H1 (cell line): ENCODE measurements at places on chromosomes 13 and 19. TPM values are rescaled to one million over a fixed set of nuclear protein-coding genes. Genes with fewer than 3 reads are reported as not detected.

DNA sequence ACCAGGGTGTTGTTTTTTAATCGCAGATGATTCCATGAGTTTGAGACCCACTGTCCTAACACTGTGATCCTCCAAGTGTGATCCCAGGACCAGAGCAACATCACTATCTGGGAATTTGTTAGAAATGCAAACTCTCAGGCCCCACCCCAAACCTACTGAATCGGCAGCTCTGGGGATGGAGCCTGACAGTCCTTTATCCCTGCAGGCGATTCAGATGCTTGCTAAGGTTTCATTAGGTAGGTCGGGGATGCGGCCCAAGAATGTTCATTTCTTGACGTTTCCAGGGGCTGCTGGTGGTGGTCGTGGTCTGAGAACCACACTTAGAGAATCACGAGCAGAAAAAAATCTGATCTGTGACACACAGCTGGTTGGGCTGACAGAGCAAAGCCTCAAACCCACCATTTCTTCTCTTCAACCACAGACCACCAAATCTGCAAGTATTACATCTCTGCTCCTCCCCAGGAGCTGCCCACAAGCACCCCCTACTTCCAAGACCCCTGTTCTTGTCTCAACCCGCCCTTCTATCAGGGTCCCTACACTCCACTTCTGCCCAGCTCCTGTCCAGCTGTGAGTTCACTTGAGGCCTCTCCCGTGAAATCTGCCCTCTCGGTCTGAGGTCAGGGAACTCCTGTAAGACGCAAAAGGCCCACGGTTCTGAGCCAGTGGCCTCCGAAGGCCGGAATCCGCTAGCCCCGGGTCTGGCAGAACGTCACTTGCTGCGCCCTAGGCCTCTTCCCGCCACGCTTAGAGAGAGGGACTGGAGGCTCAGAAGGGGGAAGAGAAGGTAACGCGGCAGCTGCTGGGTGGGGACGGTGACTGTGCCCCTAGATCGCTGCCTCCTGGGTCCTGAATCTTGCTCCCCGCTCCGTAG lies 1.1 kb upstream of the FARP1 start:
- DNase-seq = no peak

DNA sequence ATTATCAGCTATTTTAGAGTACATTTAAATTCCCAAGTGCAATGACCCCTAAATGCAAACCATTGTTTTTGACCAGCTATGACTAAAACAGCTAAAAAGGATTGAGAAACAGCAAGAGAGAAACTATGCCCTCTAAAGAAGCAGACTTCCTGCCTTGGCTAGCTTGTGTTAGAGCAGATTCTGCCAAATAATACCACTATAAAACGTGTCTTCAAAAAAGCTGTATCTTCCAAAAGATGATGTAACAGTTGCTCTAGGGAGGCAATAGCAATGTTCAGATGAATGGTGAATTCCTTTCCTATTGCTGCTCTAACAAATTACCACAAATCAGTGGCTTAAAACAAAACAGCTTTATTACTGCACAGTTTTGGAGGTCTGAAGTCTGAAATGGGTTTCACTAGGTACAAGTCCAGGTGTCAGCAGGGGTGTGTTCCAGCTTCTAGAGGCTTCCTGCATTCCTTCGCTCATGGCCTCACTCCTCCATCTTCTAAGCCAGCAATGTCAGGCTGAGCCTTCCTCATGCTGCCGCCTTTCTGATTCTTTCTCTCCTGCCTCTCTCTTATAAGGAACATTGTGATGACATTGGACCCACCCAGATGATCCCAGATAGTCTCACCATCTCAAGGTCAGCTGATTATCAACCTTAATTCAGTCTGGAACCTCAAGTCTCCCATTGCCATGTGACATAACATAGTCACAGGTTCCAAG lies 84.5 kb downstream of the LRRC63 start:
- DNase-seq = no peak

GRCh38 chr13:27270594-27271520 lies at the start of gene RASL11A:
RASL11A (plus strand) TSS chr13:27270830; CDS start chr13:27270945, 115 bp downstream.
- peak; percentile 74 for DNase-seq

GRCh38 chr13:75341028-75341427 lies 140.9 kb downstream of the TBC1D4 start:
- no peak for DNase-seq

Gene SLC1A6
- 13.6 and 14.0 TPM in 2 replicates for total RNA-seq

DNA sequence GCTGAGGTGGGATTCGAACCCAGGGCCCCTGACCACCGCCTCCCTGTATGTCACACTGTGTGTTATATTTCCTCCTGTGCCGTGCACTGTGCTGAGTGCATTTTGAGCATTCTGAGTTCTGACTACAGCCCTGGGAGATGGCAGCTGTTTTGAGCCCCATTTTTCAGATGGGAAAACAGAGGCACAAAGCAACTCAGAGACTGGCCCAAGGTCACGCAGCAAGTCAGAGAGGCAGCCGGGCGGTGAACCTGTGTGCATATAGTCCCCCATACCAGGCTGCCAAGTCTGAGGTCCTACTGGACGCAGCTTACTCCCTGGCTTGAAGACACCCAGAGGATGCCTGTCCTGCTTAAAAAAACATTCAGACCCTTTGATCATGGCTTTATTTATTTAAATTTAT lies 17.7 kb downstream of the MYH14 start:
- DNase-seq = no peak

GRCh38 chr19:5652261-5652660 lies 28.1 kb downstream of the MICOS13 start:
- DNase-seq = no peak

DNA sequence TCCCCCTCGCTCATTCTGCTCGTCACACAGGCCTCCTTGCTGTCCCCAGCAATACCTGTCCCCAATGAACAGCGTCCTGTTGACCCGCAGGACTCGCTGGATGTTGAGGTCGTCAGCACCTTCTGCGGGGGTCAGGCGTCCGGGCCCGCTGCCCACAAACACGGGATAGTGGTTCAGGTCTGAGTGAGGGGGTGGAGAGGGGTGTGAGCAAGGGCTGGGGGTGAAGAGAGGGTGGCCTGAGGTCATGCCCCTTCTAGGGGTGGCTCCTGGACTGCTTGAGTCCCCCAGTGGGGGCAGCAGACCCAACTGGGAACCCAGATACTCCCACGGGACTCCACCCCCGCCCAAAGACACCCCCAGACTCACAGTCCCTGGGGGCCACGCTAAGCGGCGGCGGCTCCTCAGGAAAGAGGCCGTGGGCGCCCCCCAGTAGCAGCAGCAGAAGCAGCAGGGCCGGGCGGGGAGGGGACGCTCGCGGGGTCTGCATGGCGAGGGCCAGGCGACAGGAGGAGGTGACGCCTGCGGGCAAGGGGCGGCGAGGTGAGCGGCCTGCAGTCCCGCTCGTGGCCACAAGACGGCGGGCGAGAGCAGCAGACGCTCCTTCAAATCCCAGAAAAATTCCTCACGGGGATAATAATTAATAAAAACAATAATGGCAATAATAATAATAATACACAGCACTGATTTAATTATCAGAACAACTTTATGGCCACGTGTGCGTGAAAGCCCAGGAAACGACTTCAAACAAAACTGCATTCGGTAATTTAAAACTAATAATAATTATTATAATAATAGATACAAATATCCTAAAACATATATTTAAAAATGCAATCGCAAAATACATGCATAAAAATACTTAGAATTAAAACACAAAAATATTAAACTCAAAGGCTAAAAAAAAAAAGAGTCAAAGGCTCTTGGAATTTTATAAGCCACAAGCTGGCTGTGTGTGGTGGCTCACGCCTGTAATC lies 1.2 kb downstream of the SEMA6B start:
- peak; percentile 92 for DNase-seq

GRCh38 chr13:100129605-100130004 lies 40.7 kb downstream of the PCCA start:
- DNase-seq = no peak

DNA sequence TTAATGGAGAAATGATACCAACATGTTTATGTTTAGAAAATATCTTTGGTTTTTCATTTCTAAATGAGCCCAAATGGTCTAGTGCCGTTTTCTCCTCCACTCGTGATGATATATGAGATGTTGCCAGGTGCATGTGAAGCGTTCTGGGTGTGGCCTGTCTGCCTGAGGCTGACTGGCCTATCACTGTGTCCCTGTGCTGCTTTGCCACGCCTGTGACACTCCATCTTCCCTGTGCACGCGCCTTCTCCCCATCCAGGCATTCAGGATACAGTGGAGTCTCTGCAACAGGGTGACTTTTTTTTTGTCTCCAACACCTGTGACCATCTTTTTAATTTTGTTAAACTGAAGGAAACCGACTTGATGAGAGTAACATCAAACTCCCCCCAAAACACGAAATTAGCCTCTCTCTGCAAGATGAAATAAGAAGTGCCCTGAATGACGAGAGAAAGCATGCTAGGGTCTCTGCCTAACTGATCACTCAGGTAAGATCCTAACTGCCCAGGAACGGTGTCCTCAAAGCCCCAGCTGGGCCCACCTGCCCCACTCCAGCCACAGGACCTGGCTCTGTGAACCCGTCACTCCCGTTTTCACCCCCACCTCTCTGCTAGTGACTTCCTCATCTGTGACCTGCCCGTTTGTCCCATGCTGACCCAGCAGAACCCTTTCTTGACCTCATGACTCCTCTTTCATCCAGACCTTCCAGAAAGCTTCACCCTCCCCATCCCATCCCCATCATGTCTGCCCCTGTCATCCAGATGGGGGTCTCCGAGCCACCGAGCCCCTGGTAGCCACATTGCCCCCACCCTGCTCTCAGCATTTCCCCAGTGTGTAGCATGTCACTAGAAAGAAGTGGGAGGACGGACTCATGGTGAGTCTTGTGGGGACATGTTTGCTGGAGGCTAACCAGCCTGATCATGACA lies 33.2 kb upstream of the TFDP1 start:
- DNase-seq = peak; percentile 23

DNA sequence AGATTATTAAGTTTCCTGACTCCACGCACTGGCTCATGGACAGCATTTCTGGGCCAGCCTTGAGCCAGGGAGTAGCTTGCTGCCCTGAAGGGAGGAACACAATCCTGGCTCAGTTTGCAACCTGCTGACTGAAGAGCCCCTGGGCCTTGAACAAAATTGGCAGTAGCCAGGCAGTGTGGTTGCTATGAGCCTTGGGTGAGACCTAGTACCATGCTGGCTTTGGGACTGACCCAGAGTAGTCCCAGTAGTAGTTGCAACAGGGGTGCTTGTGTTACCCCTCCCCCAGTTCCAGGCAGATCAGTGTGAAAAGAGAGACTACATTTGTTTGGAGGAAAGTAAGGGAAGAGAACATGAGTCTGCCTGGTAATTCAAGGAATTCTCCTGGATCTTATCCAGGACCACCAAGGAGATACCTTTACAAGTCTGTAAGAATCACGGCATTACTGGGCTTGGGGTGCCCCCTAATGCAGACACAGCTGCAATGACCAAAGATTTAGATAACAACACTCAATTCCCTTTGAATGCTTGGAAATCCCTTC lies 22.0 kb downstream of the ITGBL1 start:
- peak; percentile 61 for DNase-seq

DNA sequence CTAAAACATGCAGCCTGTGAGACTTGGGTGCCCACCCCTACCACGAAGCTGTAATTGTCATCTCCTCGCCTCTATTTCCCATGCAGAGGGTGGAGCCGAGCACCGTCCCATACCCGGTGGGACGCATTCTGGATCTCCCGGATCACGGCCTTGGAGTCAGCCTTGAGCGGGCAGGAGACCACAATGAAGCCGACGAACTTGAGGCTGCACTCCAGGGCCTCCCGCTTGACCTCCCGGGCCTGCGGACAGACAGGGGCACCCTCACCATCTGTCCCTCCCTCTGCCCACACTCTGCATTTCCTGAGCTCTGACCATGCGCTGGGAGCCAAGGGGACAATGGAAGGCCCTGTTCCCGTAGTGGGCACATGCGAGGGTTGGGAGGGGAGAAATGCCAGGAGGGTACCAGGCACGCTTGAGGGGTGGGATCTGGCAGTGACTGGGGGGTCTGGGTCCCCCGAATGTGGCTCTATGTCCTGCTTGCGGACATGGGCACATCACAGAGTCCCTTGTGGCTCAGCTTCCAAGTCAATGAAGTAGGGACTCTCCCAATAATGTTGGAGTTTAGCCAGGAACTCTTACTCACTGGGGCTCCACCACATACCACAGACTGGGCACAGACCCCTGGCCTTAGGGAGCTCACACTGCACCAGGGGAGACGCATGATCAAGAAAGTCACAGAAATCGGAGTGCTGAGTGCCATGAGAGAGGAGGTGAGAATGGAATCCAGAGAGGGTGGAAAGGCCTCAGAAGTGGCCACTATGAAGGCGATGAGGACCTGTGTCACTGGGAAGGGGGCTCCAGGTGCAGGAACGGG lies 9.2 kb upstream of the GMIP start:
- DNase-seq = no peak

GRCh38 chr13:80341756-80342370 lies 937 bp upstream of the SPRY2 start:
- DNase-seq = no peak

Gene NOSIP
- total RNA-seq = 85.1 and 93.8 TPM in 2 replicates

Gene TPTE2
- not detected in 2 replicates for total RNA-seq

DNA sequence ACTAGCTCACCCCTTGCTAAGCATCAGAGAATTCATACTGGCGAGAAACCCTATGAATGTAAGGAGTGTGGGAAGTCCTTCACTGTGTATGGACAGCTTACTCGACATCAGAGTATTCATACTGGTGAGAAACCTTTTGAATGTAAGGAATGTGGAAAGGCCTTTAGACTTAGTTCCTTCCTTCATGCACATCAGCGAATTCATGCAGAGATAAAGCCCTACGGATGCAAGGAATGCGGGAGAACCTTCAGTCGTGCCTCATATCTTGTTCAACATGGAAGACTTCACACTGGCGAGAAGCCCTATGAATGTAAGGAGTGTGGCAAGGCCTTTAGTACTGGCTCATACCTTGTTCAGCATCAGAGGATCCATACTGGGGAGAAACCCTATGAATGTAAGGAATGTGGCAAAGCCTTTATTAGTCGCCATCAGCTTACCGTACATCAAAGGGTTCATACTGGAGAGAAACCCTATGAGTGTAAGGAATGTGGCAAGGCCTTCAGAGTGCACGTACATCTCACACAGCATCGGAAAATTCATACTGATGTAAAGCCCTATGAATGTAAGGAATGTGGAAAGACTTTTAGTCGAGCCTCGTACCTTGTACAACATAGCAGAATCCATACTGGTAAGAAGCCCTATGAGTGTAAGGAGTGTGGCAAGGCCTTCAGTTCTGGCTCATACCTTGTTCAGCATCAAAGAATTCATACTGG lies 17.3 kb downstream of the ZNF30 start:
- DNase-seq = no peak

Gene CRB3
- 21.1 and 24.6 TPM in 2 replicates for total RNA-seq

Gene C1QTNF9B
- total RNA-seq = not detected in 2 replicates

Gene ZNF616
- 40.2 and 40.5 TPM in 2 replicates for total RNA-seq

DNA sequence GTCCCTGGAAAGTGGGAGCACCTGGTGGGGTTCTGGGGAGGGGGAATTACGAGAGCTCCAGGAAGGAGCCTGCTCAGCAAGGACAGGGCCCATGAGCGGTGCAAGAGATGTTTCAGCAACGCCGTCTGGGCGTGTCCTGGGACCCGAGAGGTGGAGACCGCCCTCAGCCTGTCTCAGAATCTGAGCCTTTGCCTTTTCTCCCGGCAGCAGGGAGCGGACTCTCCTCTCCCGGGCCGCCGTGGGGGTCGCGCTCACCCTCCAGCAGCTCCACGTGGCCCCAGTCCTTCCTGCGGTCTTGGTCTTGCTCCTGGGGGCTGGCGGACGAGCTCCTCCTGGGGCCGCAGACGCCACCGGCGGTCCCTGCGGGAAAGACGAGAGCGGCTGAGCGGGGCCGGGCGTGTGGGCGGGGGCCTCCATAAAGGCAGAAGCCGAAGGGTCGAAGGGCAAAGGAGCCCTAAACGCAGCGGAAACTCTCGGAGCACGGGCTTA lies 714 bp downstream of the POLRMT start:
- DNase-seq = peak; percentile 73
